ENCODE measurements at places on chromosomes 7 and 10.

GRCh38 chr7:54858008-54858692, 99.1 kb upstream of the SEC61G start:
- DNase-seq: no peak

DNA sequence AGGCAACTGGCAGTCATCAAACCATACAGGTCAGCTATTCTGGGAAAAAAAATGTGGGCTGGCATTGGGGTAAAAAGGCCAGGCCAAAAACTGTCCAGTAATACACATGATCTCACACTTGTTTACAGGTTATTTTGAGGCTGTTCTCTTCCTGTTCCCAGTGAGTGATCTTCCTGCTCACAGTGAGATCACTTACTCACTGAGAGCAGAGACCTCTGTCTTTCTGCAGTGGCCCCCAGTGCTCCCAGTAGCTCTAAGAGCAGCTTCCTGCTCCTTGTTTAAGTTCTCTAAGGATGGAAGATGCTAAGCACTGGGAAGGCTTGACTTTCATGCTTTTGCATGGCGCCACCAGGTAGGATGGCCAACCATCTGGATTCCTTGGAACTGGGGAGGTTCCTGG, 93.5 kb upstream of the KIAA1217 start:
- no peak for DNase-seq

DNA sequence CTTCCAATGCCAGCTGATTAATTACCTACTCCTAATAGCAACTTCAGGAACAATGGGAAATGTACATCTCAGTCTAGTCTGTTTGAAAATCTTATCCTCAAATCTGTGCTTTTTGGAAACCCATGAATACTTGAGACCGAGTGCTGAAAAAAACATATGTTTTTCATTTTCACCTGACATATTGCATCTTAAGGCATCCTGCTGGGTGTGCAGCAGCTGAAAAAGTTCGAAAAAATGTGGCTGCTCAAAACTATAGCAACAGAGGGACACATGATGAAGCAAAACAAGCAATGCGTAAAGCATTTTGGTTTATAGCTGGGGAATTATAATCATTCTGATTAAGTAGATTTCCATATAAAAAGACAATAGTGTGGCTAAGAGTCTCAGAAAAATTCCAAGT, 218.0 kb downstream of the CREB5 start:
- DNase-seq: no peak

DNA sequence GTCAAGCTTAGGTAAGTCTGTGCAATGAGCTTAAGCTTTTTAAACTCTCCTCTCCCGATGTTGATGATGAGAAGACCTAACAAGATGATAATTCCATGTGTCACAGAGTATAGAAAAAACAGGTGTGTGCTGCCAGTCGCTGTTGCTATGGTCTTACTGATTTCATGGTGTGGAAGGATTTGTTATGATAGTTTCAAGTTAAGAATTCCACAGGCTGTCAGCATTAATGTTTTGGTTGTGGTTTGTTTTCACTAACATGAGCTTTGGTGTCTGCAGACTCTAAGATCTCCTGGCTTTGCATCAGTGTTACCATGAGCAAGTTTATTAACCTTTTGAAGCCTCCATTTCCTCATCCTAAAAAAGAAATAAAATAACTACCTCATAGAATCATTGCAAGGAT, 123.7 kb downstream of the NSUN6 start:
- no peak for DNase-seq

All from activated T-helper 1 cell treated with Interleukin-2 at 50 U/mL for 16 hours (primary cell).